Left kidney (tissue), 8 donors: ENCODE measurements at places on chromosomes 7 and 10.

DNA sequence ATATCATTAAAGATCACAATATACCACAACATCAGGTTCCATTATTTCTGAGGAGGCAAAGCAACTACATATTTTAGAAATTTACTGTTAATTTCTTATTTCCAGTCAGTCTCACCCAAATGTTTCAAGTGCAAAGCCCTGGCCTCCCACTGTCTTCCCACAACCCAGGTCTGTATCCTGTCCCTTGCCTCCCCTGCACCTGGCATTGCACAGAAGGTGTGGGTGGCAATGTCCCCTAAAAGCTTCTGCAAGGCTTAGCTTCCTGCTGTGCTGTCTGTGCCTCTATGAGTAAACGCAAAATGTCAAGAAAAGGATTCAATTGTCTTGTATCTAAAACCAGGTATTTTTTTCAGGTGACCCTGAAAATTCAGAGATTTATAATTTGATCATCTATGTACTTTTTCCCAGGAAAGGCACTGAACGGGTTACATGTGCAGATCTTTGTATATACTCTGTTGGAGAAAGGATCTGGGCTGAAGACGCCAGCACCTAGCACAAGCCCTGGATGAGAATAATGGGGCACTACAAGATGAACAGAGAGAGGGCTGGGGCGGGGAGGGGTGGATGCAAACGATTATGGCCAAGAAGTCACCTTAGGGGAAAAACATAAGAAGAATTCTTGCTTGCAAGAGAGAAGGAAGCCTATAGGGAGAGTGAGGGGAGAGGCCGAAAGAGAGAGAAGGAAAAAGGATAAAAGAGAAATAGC, 3.1 kb upstream of the ANTXRL start:
- no peak for DNase-seq

GRCh38 chr10:51235865-51236264, 161.6 kb downstream of the PRKG1 start:
- no peak for DNase-seq

DNA sequence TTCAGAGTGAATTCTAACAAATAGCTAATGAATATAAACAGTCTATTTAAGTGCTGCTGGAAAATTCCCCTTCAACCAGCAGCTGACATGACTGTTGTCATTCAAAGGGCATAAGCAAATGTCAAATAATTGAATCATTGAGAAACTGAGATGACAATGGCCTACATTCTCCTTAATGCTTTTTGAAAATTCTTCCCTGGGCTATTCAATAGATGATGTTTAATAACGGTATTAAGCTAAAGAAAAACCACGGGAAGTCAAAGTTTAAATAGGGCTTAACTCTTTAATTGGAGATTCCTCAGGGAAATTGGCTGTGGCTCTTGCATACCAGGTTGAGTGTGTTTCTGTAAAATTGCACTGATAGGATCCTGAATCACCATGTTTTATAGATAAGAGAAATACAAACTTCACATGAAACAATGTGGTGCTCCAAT, 77.0 kb downstream of the ARL4A start:
- DNase-seq: no peak

DNA sequence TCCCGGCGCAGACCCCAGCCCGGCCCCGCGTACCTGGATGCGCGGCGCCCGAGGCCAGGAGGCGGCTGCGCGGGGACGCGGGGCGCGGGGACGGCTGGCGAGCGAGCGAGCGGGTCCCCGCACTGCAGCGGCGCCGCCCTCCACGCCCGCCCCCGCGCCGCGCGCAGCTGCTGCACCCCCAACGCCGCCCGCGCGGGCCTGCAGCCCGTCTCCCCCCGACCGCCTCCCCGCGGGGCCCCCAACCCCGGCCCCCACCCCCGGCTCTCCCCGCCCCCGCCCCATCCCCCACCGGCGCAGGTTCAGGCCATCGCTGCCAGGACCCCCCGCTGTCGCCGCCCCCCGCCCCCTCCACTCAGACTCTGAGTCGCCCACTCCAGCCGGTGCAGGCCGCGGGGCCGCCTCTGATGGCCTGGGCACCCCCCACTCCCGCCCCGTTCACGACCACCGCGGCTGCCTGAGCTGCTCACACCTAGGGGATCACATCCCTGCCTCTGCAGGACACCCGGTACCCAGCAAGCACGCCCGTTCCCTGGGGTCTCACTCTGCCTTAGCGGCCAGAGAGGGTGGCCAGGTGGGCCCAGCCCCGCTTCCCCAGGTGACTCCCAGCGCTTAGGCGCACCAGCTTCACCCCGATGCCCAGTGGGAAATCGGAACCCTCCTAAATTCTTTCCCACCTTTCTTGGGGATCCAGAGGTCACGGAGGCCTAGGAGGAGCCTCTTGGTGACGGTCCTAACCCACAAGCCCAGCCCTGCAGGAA, 13.9 kb upstream of the DNAAF5 start:
- no peak for DNase-seq

- DNase-seq: no peak
These were observed 7.7 kb downstream of the CASP2 start for GRCh38 chr7:143295870-143296269.

DNA sequence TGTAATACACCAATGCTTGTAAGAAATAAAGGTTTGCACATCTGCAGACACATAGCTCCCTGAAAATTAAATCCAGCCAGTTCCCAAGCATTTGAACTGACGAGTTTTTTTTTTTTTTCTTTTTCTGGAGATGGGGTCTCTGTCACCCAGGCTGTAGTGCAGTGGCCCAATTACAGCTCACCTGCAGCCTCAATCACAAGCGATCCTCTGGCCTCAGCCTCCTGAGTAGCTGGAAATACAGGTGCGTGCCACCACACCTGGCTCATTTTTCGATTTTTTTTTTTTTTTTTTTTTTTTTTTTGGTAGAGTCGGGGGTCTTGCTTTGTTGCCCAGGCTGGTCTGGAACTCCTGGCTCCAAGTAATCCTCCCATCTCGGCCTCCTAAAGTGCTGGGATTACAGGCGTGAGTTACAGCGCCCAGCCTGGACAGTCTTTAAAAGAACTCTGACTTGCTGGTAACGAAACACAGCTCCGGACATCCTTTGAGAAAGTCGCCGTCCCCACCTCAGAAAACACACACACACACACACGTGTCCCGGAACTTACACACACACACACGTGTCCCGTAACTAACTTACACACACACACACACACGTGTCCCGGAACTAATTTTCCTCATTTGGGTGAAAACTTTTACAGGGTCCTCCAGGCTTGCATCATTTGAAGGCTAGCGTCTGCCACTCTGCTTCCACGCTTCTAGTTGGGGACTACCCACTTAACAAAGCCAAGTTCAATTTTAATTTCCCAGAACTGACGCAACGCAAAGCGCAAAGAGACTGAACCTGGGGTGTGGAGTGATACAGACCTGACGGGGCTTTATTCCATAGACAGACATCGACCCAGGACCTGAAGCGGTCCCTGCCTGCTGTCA, 18.6 kb downstream of the OCM2 start:
- DNase-seq: peak; percentile 13

DNA sequence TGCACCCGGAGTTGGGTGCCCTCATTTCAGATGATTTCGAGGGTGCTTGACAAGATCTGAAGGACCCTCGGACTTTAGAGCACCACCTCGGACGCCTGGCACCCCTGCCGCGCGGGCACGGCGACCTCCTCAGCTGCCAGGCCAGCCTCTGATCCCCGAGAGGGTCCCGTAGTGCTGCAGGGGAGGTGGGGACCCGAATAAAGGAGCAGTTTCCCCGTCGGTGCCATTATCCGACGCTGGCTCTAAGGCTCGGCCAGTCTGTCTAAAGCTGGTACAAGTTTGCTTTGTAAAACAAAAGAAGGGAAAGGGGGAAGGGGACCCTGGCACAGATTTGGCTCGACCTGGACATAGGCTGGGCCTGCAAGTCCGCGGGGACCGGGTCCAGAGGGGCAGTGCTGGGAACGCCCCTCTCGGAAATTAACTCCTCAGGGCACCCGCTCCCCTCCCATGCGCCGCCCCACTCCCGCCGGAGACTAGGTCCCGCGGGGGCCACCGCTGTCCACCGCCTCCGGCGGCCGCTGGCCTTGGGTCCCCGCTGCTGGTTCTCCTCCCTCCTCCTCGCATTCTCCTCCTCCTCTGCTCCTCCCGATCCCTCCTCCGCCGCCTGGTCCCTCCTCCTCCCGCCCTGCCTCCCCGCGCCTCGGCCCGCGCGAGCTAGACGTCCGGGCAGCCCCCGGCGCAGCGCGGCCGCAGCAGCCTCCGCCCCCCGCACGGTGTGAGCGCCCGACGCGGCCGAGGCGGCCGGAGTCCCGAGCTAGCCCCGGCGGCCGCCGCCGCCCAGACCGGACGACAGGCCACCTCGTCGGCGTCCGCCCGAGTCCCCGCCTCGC, at the start of gene EGFR:
EGFR (plus strand) TSS at position 657 of the 830 bp plus-strand sequence. CDS start 261 bp downstream, outside the sequence.
- peak; percentile 73 for DNase-seq

DNA sequence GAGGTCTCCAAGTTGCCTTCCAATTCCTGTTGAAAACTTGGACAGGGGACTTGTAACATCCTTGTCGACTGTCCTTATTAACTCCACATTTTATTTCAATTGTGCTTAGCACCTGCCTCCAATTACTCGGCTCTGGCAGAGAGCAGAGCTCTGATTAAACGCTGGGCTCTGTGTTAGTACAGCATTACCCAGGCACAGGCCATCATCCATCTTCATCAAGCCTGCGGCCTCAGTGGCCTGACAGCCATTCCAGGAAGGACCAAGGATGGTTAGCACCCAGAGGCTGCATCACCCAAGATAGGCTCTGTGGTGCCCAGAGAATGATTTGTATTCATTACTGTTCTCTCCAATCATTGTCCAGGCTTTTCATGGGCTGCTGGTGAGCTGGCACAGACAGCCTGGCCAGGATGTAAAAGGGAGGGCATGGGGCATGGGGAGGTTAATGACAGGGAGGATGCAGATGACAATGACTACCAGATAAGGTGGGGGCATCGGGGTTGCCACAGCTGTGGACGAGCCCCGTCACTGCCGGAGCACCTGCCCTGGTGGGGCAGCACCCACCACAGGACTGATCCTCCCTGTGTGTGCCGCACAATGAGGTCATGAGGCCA, 123.3 kb downstream of the PTPN20 start:
- DNase-seq: no peak

GRCh38 chr7:46565253-46566096, 644.4 kb upstream of the IGFBP3 start:
- DNase-seq: no peak

GRCh38 chr7:47568547-47568946, 13.4 kb downstream of the TNS3 start:
- DNase-seq: no peak

DNA sequence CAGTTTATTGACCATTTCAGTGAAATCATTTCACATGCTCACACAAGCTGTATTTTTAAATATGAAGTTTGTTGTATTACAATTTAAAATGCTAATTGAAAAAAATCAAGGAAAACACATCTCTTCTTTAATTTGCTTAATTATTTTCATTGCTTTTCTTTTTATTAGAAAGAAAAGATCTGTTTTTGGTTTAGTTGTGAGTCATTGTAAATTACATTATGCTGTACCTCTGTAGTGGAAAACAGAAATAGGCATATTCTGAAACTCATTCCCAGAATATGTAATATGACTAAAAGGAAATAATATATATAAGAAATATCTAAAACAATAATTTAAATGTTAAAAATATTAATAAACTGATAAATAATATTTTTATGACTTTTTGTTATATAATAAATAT, 161.9 kb downstream of the HGF start:
- no peak for DNase-seq

GRCh38 chr7:106344211-106344610, 59.4 kb upstream of the NAMPT start:
- DNase-seq: no peak

DNA sequence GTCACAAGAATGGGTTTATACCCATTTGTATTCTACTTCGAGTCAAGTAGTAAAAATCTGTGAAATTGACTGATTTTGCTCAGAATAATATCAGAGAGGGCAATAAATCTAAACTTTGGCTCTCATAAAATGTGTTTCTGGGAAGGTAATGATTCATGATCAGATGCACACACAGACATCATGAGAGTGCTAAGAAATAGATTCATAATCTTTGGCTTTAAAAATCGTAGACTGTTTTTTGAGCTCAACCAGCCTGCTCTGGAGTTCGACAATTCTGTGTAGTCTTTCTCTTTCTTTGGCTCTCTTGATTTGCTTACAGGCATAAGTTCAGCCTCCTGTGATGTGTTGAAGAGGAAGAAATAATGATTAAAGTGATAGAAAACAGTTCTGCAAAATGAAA, 494.7 kb downstream of the SDK1 start:
- DNase-seq: no peak

GRCh38 chr7:69700331-69700730, 102.1 kb downstream of the AUTS2 start:
- no peak for DNase-seq

DNA sequence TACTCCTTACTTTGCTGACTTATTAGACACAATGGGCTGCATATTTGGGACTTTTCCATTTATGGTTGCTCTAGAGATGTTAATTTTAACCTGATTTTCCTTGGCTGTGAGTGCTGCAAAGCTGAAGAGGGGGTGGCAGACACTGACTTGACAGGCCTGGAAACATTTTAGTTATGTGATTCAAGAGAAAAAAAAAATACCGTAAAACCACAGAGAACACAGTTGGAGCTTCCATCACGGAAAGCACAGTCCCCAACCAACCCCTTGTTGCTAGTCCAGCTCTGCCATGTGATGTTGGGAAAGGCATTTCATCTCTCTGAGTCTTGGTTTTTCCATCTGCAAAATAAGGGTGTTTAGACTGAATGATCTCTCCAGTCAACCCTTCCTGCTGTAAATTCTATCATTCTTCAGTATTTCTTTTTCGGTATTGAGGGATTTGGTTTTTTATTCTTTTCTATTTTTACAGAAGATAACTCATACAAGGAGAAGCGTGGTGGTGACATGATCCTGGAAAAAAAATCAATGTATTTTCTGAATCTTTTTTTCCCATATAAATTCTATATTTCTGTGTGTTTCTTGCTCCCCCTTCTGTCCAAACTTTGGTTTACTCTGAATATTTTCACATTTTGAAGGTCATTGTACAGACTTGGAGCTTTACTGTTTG, 246.1 kb downstream of the REEP3 start:
- DNase-seq: no peak
